ENCODE measurements at places on chromosomes 2 and 18.

- peak; percentile 52 for DNase-seq
These were observed 80.2 kb downstream of the SMAD4 start for GRCh38 chr18:51110073-51110797.

DNA sequence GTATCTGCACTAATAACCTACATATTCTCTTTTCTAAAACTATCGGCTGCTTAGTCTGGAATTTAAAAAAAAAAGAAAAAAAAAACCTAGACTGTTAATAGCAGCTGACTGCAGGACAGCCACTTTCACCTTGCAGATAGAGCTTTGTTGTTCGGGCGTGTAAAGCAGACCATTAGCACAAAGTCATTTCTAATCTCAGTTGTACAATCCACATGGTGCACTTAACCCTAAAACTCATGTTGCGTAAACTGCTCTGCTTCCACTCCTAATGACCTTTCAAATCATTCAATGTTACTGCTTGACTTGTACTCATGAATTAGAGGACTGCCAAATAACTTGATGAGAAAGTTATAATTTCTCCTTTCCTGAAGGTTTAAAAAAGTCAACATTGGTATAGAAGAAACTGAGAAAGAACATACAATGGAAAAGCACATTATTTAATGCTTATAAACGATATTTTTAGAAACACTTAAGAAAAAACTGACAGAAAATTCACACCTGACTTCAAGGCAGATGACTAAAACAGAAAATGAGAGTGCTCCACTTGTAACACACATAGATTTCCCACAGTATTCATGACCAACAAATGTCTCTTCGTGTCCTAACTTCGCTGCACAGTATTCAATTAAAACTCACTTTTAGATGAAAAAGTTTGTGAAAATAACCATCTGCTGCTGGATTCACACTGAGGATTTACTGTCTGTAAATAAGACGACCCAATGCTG is 2.6 kb downstream of the CDH2 start:
- DNase-seq: no peak

DNA sequence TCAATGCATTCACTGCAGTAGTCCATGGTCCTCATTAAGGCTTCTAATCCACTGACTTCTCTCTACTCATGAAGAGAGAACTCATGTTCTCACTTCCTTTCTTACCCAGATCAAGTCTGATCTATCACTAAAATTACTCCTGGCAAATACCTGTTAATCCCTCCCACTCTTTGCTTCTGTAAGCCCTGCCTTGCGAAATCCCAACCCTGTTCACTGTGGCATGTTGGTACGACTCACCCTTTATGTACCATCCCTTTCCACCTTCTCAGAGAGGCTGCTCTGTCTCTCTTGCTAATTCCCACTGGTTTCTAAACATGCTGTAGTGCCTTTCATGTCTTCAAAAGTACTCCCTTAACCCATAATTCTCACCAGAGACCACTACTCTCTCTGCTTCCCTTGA is 272.2 kb upstream of the ACVR2A start:
- DNase-seq: no peak

DNA sequence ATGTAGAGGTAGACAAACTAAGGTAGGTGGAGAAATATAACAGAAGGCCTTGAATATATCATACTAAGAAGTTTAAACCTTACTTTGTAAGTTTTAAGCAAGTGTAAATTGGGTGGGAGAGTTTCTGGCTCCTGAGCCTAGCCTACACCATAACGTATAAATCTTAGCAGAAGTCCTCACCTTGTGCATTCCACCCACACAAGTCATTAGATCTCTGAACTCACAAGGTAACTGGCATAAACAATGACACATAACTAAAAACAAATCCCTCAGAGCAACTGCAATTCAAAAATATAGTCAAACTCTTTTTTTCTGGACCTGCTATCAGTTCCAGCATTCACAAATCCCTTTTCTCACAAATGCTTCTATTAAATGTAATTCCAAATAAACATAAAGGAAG is 9.4 kb downstream of the REV1 start:
- DNase-seq: no peak

DNA sequence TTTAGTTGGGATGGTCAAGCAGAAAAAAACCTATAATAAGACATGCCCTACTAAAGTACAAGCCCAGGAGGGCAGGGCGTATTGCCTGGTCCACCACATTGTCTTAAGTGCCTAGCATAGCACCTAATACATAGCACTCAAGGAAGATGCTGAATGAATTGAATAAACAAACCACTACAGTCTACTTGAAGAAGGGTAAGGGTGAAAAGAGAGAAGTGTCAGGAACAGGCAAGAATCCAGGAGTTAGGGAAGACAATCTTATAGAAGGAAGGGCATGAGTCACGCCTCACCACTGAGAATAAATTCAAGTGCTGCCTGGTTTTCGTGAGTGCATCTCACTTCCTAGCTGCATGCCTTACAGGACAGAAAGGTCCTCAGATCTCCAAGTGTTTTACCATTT is 13.9 kb downstream of the SLC19A3 start:
- no peak for DNase-seq
